ENCODE measurements at places on chromosomes 6 and 20.

DNA sequence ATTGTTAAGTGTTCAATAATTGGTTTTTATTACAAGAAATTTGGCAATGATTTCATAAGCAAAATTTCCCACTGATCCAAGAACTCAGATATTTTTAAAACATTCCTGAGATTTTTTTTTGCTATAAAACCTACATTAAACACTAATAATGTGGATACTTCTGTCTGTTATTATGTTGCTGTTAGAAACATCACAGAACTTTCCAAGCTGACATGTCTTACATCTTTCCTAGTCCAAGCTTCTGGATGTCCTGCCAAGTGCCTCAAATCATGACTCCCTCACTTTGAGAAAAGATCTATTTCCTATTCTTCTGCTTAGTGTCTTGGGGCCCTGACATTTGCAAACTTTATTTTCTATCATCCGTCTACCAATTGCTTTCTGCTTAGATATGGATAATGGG is 110.8 kb downstream of the RFPL4B start:
- DNase-seq: no peak

- no peak for DNase-seq
Observed at GRCh38 chr6:95110767-95111166, 466.6 kb upstream of the MANEA start.

DNA sequence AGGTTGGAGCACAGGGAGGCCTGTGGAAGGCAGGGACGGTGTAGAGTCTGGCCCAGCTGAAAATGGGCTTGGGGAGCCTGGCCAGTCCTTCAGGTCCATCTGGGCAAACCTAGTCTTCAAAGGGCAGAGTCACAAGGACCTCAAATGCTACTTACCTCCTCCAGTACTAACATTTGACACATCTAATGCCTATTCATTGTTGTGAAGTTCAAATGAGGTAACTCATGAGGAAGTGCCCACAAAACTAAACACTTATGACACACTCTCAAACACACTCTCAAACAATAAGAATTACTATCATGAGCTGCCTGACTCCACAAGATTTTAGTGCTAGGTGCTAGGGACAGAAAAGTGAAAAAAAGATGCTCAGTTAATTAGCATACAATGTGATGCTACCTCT is 27.1 kb downstream of the DAAM2 start:
- DNase-seq: no peak

- no peak for DNase-seq
Observed at GRCh38 chr6:138509371-138509770, 10.1 kb upstream of the NHSL1 start.

GRCh38 chr6:117619178-117619577 is 16.9 kb upstream of the GOPC start:
- DNase-seq: no peak

- no peak for DNase-seq
Observed at GRCh38 chr6:117740605-117741004, 65.3 kb downstream of the NUS1 start.

DNA sequence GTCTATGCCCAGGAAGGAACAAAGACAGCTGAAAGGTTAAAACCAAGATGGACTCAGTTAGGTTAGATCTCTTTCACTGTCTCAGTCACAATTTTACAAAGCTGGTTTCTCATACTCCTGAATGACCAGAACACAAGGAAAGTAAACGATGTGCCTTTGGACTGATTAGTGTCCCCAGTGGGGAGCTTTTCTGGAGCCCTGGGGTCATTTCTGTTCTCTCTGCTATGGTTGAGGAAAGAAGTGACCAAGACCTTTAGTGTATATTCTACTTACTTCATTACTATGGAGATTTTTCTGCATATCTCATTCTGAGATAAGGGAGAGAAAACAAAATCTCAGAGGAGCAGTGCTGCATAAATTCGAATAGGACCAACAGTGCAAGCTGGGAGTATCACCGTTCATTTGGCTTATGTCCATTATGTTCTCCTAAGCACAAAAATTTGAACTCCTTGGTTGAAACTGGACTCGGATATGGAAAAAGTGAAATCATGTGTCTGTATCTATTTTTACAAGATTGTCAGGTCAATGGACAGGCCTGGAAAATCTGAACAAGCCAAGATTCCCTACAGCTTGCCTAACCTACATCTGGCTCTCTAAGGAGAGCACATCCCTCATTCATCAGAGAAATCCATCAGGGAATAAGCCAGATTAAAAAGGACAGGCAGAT is 34.4 kb upstream of the ENPP1 start:
- DNase-seq: no peak

- no peak for DNase-seq
Observed at GRCh38 chr6:82017288-82017687, 230.3 kb downstream of the IBTK start.

DNA sequence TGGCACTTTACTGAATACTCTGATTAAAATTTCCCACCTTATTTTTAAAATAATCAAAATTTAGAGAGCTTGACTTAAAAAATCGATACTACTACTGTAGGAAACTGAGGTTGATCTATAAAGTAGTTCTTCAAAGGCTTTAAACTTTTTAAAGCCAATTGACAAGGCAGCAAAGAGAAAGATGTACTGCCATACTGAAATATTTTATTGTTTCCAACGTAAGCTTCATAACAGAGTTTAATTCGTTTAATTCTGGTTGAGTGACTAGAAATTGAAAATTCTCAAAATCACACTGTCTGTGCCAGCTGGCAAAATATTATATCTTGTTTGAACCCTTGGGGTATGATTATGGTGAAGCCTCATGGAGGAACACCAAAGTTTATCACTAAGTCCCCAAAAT is 207.6 kb downstream of the UNC5CL start:
- no peak for DNase-seq

DNA sequence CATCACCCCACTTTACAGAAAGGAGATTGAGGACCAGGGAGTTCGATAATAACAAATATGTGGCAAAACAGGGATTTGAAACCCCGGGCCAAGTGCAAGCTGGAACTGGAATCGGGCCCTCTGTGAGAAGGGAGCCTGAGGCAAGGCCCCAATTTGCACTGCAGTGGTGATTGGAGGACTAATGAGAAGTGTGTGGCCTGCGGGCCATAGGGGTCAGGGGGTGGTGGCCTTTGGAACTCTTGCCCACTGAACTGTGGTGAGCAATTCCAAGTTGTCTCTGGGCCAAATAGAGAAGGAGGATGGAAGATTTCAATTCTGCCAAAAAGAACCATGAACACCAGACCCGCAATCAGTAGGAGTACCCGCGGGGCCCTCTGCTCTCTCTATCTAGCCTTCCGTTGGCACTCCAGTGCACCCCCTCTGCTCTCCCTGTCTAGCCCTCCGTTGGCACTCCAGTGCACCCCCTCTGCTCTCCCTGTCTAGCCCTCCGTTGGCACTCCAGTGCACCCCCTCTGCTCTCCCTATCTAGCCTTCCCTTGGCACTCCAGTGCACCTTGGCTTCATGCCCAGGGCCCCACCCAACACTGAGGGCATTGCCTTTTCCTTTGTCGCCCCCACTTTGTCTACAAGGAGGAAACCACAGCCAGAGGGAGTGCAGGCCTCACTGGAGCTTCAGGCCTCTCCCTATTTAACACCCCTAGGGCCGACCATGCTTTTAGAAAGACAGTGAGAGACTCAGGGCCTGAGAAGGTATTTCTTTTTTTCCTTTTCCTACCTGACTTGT is 6.0 kb upstream of the PTPRA start:
- no peak for DNase-seq

GRCh38 chr6:26360451-26361416 is 4.3 kb upstream of the BTN3A2 start:
- DNase-seq: no peak

DNA sequence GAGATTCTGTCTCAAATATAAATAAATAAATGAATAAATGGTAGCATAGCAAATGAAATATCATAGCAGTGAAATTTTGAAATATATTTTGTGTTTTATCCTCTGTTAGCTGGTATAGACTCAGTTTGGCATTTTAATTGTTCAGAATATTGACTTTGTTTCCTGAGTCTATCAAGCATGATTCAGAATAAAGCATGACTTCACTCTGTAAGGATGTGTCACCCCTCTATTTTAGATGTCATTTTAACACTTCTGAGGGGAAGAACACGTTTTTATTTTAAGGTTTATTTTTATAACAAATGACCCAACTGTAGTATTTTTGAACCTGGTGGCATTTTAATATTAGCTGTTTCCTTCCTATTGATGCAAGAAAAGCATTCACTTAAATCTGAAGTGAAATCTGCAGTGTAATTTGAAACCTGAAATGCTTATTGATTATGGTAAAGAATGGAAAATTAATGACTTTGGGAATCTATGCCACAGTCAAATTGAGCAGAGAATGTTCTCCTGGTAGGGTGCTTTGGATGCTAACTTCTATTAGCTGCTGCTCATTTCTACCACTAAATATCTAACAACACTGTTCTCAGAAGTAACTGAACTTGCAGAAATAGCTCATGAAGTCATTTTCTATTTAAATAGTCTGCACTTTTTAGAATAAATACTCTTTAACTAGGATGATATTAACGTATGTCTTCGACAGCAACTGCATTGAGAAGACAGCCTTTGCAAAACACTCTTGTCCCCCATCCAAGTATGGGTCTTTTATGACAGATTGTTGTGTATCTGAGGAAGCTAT is 114.2 kb downstream of the SOX4 start:
- DNase-seq: no peak

DNA sequence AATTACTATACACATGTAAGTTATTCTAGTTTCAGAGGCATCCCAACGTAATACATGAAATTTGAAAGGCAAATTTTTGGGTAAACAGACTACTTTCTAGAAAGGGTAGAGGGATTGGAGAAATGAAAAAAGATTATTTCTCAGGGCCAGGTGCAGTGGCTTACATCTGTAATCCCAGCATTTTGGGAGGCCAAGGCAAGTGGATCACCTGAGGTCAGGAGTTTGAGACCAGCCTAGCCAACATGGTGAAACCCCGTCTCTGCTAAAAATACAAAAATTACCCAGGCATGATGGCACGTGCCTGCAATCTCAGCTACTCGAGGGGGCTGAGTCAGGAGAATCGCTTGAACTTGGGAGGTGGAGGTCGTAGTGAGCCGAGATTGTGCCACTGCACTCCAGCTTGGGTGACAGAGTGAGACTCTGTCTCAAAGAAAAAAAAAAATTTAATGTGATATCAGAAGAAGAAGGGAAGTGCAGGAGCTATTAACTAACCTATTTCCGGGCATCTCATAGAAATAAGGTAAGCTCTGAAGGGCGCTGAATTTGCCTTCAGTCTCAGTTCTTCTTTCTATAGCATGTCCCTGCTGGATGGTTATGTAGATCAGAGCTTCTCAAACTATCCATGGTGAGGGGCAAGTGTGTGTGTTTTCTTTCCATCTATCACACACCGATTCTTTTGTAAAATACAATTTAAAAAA is 100.3 kb upstream of the MTHFD1L start:
- DNase-seq: no peak

DNA sequence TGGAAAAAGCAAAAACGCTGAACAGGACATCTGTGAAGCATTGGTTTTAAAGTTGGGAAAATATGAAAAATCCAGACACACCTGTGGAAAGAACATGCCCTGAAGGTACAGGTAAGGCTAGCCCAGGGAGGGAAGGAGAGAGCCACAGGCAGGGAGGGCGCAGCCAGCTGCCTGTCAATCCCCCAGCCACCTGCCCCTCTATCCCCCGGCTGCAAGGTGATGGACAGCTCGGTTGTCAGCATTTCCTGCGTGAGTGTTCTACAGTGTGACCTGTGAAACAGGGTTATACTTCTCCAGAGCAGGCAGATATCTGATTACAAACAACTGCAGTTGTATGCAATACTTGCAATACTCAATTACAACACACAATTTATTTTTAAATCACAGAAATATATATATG is 358.1 kb downstream of the SMOC2 start:
- DNase-seq: no peak

DNA sequence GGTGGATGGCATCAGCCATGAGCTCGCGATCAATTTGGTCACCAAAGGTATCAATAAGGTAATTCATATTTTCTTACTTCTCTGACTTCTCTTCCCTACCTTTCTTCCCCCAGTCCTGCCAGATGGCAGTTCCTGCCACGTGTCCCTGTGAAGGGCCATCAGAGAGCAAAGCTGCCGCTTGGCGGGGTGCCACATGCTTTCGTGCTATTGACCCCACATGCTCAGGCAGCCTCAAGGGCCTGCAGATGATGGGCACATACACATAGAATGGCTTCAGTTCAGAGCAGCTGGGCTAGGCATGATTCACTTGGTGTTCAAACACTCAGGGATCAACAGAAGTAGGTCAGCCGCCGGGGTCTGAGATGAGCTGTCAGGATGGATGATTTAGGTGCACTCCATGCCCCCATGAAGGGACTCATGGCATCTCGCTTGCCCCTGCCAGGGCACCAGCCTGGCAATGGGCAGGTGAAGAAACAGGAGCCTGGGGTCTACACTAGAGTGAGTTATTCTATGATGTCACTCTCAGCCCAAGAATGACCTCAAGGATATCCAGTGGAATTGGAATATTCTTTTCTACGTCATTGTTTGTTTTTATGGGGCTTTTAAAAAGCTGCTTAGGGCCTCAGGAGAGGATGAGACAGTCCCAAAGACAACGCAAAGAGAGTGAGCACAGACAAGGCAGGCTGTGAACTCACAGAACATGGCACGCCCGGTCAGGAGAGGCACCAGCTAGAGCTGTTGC is 25.5 kb downstream of the BANF2 start:
- DNase-seq: no peak
